ENCODE measurements at places on chromosomes 3 and 15. TPM values are rescaled to one million over a fixed set of nuclear protein-coding genes. Genes with fewer than 3 reads are reported as not detected.

DNA sequence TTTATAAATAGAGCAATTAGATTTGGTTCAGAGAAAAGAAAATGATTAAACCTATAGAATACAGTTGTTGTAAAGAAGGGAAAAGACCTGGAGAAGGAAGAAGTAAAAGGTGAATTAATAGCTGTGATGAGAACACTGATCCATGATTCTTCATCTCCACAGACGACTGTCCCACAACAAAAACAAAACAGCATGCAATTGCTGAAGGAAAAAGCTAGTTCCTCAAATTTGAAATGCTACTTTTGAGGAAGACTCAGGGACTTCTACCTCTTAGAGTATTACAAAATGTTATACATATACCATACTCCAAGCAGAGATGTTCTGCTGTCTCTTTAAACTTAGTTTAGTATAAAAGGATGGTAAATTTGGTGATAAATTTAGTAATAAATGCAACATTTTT is 21.5 kb downstream of the ALCAM start:
- no peak for DNase-seq

DNA sequence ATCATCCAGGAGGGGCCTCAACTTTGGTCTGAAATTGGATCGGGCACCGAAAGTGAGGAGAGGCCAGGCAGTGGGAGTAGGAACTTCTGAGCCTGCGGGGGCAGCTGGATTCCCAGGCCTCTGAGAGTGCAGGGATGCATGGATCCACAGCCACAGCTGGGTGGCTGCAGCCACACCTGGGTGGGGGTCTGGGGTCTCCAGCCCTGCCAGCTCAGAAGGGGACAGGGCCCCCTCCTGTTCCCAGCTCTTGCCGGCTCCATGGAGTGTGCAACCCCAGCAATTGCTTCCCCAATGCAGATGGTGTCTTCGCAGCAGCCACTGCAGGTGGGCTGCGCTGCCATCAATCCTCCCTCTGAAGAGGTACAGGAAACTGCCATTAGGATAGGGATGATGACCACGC is 123.7 kb downstream of the BCHE start:
- DNase-seq: no peak

DNA sequence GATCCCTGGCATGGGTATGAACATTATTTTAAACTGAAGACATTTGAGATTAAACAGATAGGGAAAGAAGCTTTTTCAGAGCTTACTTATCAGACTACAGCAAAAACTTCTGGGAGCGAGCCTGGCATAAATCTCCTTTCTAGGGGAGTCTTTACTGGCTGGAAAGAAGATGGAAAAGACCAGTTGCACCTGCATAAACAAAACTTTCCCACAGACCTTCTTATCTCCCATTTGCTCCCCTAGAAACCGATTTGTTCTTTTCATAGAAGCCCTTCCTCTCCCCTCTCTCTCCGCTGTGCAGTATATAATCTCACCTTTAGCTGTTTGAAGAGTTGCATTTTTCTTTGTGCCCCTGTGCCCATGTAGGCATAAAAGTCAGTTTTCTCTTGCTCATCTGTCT is 93.2 kb downstream of the CHRNA7 start:
- no peak for DNase-seq

DNA sequence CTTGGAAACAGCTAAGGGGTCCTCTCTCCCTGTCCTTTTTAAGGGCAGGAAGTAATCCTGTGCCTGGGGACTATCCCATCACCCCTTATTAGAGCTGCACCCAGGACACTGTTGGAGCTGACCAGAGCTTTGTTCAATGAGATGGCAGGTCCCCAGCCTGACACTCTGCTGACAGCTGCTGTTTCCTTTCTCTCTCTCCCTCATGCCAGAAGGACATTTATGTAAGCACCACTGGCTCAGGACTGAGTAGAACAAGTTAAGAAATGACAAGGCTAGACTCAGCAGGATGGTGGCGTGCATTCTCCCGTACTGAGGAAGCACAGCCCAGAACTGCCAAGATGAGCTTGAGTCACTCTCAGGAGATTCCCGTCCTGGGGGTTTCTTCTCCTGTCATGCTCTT is 17.3 kb downstream of the GJD2 start:
- DNase-seq: no peak

GRCh38 chr3:51283421-51283820 is 101.7 kb upstream of the MANF start:
- DNase-seq: no peak

GRCh38 chr3:134312072-134312872 is 61.6 kb upstream of the RYK start:
- DNase-seq: peak; percentile 85

DNA sequence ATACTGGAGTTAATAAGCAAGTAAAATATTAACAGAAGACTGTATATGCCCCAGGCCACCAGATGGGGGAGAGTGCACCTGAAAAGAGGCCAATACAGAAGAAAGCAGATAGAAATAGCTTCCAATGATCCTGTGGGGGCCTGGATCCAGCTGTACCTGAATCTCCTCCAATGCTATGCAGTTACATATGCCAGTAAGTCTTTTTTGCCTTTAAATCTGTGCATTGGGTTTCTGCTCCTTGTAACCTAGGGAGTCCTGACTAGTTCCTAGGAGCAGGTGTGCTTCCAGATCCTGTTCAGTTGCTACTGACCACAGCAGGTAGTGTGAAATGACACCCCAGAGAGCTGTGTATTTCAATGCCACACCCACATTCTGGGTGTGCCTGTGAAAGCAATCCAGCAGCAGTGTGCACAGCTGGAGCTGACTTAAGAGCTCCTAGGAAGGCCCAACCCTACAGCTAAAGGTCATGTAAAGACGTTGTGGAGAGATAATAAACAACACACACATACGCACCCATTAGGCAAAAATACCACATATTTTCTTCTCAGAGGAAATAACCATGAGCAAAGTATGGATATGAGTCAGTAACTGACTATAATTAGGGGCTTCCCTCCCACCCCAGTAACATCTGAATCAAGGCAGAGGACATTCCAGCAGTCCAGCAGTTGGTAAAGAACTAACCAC is 62.2 kb upstream of the AKAP13 start:
- DNase-seq: peak; percentile 77

DNA sequence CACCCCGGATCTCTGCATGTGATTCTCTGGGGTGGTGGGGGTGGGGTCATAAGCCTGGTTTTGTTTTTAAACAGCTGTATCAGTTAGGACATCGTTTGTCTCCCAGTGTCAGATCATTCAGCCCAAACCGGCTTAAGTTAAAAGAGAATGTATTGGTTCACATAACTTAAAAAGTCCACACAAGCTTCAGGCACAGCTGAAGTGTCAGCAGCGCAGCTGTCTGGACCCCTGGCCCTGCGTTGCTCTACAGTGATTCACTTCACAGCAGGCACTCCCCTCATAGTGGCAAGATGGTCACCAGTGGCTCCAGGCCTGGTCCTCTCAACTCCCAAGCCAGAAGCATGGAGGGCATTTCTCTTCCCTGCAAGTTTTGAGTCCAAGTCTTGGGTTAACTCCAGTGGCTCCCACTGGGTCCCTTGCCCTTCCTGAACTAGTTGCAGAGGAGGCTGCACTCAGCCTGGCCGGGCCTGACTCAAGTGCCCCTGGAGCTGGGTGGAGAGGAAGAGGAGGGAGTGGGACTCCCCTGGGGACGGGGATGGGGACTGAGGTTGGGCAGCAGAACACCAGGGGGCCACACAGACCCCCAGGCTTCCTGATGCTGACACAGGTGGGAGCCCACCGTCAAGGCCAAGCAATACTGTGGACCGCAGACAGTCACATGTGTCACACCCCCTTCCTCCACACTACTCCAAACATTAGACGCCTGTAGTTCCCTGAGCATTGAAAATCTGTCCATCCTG is 28.9 kb upstream of the GP9 start:
- no peak for DNase-seq

DNA sequence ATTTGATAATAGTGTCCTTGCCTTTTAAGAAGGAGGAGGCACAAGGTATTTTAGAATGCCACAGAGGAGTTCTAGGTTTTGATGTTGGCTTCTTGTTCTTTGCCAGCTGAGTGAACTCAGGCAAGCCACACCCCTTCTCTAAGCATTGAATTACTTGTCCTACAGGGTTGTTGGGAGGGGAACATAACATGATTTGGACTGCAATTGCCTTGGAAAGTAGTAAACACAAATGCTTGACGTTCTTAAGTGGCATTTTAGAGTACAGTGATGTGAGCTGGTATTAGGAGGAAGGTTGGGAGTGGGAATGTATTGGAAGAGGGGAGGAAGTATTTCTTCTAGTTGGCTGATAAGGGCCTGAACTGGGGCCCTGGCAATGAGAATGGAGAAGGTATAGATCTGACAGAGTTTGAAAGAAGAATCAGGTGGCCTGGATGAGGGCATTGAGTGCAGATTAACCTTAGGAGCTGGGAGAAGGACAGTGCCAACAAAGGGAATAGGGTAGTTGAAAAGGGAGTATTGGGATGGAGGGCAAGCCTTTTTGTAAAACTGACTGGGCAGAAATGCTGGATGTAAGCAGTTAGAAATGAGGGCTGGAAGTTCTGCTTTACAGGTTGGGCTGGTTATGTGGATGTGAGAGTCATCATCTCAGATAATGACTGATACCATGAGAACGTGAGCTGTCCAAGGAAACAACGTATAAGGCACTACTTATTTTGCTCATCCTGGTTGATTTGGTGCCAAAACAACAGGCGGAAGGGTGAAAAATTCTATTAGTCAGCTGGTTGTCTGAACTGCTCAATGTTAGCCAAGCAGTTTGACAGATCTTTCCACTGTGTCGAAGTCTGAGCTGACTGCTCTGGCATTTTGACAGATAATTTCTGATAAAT is 16.7 kb downstream of the KAT2B start:
- peak; percentile 24 for DNase-seq

GRCh38 chr3:127491323-127491722 is 99.2 kb downstream of the TPRA1 start:
- DNase-seq: no peak

DNA sequence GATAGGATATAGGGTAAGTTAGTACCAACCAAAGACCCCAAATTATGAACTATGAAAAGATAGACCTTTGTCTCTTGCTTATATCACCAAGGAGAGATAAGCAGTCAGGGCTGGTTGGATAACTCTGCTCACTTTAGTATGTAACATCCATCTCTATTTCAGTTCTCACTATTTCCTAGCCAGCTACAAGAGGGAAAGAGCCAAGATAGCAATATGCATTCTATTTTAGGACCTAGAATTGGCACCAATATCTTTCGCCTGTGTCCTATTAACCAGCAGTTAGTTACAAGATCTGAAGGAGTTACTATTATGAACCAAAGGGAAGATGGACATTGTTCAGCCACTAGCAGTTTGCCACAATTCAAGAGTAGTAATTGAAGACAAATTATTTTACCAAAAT is 457.5 kb downstream of the NSUN3 start:
- no peak for DNase-seq

DNA sequence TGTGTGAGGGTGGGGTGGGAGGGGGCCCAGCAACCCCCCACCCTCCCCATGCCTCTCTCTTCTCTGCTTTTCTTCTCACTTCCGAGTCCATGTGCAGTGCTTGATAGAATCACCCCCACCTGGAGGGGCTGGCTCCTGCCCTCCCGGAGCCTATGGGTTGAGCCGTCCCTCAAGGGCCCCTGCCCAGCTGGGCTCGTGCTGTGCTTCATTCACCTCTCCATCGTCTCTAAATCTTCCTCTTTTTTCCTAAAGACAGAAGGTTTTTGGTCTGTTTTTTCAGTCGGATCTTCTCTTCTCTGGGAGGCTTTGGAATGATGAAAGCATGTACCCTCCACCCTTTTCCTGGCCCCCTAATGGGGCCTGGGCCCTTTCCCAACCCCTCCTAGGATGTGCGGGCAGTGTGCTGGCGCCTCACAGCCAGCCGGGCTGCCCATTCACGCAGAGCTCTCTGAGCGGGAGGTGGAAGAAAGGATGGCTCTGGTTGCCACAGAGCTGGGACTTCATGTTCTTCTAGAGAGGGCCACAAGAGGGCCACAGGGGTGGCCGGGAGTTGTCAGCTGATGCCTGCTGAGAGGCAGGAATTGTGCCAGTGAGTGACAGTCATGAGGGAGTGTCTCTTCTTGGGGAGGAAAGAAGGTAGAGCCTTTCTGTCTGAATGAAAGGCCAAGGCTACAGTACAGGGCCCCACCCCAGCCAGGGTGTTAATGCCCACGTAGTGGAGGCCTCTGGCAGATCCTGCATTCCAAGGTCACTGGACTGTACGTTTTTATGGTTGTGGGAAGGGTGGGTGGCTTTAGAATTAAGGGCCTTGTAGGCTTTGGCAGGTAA is 8.1 kb downstream of the FAM131A start:
- DNase-seq: peak; percentile 69

DNA sequence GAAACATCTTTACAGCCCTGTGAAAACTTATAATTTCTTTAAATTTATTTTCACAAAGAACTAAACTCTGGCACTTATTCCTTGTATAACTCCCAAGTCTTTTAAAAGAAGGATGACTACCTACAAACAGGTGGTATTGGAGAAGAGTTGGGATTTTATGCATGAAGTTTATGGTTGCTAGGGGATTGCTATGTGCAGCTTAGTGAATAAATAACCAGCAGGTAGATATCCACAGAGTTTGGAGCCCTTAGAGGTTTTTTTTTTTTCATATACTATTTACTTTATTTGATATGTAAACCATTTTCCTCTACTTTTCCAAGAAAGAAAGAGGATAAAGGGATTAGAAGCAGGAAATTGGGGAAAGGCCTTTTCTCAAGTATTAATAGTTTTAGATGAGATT is 91.5 kb downstream of the GPR156 start:
- no peak for DNase-seq

DNA sequence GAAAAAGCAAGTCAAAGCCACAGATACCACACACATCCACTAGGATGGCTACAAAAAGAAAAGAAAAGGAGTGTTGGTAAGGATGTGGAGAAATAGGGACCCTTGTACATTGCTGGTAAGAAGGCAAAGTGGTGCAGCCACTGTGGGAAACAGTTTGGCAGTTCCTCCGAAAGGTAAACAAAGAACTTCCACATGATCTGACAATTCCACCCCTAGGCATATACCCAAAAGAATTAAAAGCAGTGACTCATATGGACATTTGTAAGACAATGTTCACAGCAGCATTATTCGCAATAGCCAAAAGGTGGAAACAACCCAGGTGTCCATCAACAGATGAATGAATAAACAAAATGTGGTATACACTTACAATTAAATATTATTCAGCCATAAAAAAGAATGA is 22.2 kb upstream of the GMPPB start:
- DNase-seq: peak; percentile 21

GRCh38 chr3:189962466-189962865 is 158.2 kb downstream of the P3H2 start:
- no peak for DNase-seq

DNA sequence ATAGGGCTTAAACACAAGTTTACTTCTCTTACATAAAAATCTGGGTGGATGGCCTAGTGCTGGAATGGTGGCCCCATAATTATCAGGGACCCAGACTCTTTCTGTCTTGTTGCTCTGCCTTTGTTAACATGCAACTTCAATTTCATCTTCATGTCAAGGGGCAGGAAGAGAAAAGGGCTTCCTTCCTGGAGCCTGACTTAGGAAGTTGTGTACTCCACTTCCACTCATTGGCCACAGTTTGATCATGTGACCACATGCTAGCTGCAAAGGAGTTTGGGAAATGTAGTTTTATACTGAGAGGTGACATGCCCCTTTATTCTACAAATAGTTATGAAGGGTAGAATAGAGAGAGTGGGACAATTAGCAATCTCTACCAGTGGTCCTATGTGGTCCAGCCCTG is 39.3 kb downstream of the RHCG start:
- DNase-seq: peak; percentile 39

GRCh38 chr3:38331257-38332022 is 15.1 kb upstream of the XYLB start:
- DNase-seq: no peak

The LSMEM2 gene
- 1.1 TPM for total RNA-seq

The MFN1 gene
- total RNA-seq: 50.9 TPM

The FAIM gene
- total RNA-seq: 28.7 TPM

The RASL12 gene
- 1.6 TPM for total RNA-seq

The RARRES1 gene
- not detected for total RNA-seq

The CDHR4 gene
- not detected for total RNA-seq

The PSTPIP1 gene
- not detected for total RNA-seq

The GNAT1 gene
- total RNA-seq: not detected

All from Daoy (cell line).